ENCODE measurements at places on chromosomes 4 and X.

- no peak for ATAC-seq
Measured at GRCh38 chr4:125828346-125828745, 513.6 kb downstream of the FAT4 start.

GRCh38 chr4:6021831-6022606 is 3.8 kb upstream of the C4orf50 start:
- ATAC-seq, result no peak

DNA sequence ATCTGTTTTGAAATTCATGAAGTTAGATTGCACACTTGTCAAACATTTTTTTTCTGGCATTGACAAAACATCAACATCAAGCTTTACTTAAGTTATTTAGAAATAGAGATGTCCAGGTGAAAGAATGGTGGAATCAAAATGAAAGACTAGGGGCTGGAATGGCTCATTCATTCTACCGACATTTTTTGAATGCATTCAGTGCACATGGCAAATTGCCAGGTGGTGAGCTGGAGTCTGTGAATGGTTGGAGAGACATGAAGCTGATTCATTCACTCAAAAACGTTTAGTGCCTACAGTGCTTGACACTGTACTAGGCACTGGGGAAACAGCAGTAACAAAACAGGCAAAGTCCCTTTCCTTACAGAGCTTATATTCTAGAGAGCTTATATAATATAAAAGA is 292.4 kb downstream of the PPP1R2C start:
- ATAC-seq, result no peak

- ATAC-seq, result no peak
Measured at GRCh38 chr4:119286377-119287002, 35.4 kb downstream of the FABP2 start.
